ENCODE measurements at places on chromosomes 16 and 17.

GRCh38 chr16:25013751-25014499 is 1.2 kb downstream of the ARHGAP17 start:
- peak; percentile 41 for DNase-seq

- DNase-seq = no peak
Observed at GRCh38 chr16:77322757-77323156, 112.1 kb downstream of the ADAMTS18 start.

DNA sequence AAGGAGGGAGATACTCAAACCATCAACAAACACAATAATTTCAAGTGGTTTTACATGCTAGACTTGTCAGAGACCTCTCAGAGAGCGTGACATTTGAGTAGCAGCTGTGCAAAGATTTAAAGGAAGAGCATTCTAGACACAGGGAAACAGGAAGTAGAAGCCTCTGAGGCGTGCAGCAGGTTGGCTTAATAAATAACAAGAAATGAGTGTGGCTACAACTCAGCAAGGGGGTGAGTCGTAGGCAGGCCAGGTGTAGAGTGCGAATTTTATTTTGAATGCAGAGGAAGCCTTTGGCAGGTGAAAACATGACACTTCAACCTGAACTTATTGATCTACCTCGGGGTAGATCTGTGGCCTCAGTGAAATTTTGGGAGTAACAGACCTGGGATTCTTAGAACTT is 73.2 kb upstream of the MRTFB start:
- DNase-seq = no peak

GRCh38 chr16:28181515-28181914 is 30.2 kb downstream of the XPO6 start:
- DNase-seq = no peak

DNA sequence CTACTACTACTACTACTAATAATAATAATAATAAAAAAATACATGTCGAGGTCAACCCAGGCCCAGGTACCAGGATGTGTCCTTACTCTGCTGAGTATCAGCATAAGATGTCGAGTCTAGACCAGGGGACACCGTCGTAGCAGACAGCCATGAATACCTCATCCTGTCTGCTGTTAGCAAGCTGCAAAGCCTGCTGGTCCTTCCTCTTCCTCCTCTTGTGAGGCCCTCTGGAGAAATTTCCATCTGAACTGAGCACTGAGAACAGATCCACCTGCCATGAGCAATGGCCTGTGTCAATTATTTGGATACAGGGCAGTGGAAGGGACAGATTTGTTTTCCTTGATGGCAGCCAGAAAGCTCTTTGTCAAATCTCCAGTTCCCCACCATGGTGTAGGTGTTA is 168.5 kb downstream of the XYLT1 start:
- DNase-seq = no peak

- no peak for DNase-seq
Observed at GRCh38 chr17:58626905-58627304, 64.9 kb downstream of the TEX14 start.

DNA sequence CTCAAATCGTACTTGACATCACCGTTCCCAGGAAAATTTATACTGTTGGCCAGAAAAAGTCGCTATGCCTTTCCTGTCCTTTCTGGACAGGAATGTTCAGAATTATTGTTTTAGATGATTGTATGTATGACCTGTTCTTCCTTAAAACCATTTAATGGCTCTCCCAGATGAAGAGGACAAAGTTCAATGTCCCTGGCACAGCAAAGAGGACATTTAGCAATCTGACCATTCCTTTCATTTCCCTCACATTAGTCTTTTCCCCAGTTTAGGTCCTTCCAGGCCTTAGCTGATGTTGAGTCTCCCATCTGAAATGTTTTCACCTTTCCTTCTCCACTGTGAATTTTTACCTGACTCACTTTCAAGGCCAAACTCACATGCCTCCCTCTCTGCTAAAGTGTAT is 938.9 kb downstream of the CDH11 start:
- no peak for DNase-seq

GRCh38 chr16:78513838-78514237 is 414.4 kb downstream of the WWOX start:
- DNase-seq = no peak

GRCh38 chr17:75242461-75243042 is 18.9 kb downstream of the GGA3 start:
- DNase-seq = no peak

DNA sequence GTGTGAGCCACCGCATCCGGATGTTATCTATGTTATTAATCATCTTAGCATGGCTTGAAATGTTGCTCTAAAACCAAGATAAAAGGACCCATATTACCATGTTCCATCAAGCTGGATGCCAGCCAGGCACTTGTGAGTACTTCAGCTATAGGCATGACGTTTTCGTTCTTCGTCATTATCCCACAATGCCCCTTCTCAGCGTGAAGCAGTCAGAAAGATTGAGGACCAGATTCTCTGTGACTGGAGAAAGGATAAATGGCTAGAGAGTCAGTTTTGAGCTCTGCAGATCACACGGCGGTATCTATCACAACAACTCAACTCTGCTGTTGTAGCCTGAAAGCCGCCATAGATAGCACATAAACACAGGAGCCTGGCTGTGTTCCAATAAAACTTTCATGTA is 29.8 kb upstream of the LCMT1 start:
- DNase-seq = no peak

DNA sequence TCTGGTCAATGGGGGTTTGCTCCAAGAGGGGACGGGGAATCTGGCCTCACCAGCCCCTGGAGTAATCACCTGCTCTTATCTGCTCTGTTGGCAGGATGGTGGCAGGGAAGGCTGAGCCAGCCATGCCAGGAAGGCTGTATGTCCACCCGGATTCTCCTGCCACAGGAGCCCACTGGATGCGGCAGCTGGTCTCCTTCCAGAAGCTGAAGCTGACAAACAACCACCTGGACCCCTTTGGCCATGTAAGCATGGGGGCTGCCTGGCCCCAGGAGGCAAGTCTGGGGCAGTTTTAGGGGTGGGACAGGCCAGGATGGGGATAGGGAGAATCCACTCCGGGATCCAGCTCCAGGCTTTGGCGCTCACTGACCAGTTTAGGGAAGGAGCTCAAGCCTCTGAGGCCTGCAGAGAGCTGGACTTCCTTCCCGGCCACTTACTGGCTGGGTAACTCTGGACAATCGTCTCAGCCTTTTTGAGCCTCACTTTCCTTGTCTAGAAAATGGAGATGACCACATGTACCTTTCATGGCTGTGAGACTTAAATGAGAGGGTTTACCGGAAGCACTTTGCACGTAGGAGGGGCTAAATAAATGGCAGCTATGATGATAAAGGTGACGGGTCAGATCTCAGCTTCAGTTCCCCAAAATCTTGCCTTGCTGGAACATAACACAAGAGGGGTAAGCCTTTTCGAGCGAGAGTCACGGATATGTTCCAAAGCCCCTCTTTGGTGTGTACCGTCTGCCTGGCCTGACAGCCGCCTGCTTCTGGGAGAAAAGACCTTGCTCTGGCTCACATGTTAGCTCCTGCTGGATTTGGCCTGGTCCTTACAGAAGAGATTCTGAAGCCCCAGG is 15.4 kb downstream of the TBX4 start:
- DNase-seq = no peak

GRCh38 chr16:57873218-57873617 is 70.9 kb upstream of the KIFC3 start:
- no peak for DNase-seq

DNA sequence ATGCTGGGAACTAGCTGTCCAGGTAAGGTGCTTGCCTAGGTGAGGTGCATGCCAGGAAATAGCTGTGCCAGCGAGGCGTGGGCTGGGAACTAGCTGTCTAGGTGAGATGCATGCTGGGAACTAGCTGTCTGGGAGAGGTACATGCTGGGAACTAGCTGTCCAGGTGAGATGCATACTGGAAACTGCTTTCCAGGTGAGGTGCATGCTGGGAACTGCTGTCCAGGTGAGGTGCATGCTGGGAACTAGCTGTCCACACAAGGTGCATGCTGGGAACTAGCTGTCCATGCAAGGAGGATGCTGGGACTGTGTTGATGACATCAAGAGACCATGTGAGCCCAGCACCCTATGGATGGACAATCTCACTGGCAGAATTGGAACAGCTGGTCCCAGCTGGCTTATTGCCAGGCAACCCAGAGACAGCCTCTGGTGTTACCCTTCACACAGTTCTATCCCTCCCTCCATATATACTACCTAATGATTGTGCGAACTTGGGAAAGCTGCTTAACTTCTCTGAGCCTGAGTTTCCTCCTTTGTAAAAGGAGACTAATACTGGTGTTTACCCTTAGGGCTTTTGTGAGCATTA is 479.9 kb upstream of the RBFOX1 start:
- no peak for DNase-seq

DNA sequence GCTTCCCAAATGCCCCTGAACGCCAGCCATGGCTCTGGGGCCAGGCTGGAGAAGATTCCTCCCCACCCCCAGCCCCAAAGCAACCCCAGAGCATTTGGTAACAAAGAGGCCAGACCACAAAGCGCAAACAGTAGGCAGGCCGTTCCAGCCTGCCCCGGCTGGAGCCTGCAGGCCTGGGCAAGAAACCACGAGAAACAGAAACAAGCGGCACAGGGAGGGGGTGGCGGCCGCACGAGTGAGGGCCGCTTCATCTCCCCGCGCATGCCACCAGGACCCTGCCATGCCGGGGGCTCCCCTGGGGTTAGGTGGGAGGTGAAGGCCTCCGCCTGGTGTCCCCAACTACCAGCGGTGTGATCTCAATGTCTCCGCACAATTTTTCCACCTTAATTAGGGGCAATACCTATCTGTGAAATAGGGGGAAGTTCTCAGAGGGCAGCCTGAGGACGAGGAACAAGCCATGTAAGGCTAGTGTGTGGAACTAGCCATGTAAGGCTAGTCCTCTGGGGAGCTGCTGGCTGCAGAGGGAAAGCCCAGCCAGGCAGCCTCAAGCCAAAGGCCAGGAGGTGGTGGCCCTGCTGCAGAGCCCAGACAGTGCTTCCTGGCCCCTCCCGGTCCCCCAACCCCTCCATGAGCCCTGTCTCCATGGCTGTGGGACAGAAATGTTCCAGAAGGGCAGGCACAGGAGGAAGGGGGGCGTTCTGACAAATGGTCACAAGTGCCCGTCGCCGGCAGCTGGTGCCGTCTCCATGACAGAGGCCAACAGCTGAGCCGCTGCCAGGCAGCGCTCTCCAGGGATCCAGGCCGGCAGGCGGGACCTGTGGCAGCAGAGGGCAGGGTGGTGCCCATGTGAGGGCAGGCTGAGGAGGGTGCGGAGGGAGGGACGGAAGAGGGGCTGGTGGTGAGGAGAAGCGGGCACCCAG is 14.5 kb upstream of the MTSS2 start:
- DNase-seq = peak; percentile 89

DNA sequence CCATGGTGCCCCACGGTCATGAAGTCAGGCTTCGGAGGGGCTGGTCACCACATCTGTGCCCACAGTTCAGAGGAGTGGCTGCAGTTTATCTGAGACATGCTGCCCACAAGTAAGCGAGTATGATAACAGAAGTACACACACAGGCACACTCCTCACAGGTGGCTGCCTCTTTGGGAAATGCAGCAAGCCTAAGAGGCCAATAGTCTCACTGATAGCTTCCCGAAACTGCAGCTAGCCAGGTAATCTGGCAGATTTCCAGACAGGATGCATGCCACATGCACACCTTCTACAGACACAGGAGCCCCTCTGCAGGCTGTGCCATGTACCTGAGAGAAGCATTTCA is 12.6 kb upstream of the GFOD2 start:
- DNase-seq = no peak

DNA sequence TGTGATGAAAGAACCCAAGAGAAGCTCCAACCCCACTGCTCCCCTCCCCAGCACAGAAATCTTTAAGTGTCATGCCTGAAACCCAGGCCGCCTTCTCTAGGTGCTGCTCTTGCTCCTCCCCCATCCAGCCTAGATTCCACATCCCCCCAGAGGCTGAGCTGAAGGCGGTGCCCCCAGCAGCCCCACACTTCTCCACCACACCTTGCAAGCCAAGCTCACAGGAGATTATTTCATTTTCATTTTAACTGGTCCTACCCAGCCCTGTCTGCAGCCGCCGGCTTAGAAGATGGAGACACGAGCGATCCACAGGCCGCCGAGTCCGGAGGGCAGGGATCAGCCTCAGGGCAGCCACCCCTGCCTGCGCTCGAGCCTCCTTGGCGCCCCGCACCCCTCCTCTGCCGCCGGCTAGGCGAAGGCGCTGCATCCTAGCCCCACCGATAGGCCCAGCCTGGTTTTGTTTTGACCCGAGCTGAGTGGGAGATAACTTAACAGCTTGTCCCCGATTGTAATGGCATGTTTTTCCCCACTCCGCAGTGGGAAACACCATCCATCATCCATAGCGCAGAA is 125.3 kb downstream of the RBFOX3 start:
- no peak for DNase-seq

- no peak for DNase-seq
Observed at GRCh38 chr16:71706046-71706445, 18.5 kb downstream of the PHLPP2 start.

DNA sequence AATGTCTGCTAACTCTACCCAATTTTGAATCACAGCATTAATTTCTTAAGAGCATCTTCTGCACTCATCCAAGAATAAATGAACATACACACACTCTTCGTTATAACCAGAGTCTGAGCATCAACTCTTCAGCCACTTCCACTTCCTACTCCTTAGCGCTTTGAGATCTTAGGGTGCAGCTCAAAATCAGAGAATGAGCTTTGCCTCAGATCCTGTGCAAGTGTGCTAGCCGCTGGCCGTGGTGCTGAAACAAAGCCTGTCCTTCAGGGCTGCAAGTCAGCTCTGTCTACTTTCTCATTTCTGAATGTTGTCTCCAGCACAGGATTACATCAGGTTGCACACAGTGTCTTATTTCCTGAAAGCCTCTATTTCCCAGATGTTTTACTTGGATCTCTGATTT is 165.4 kb downstream of the AIPL1 start:
- peak; percentile 5 for DNase-seq

DNA sequence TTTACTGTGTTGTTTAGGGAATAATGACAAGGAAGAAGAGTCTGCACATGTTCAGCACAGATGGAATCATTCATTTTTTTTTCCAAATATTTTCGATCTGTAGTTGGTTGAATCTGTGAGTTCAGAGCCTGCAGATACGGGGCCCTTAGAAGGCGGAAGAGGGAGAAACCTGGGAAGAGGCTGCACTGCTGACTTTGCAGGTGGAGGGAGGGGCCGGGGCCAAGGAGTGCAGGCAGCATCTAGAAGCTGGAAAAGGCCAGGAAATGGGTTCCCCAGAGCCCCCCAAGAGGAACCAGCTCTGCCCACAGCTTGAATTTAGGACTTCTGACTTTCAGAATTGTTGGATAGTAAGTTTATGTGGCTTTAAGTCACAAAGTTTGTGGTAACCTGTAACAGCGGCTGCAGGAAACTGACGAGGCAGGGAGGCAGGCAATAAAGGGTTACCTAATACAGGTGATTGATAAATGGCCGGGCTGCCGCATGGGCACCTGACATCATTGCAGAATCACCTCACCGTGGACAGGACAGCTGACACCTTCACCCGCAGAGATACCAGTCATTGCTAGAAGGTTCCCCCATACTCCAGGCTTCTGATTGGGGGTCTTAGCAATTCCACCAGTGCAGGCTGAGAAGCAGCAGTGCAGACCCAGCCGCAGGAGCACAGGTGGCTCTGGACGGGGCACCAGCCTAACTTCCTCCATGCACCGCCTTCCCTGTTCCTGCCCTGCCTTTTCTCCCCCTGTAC is 181.3 kb downstream of the IRF8 start:
- no peak for DNase-seq

- DNase-seq = no peak
Observed at GRCh38 chr16:56946767-56947603, 14.8 kb upstream of the CETP start.

Measured in globus pallidus (tissue), 1 donor.